ENCODE measurements at places on chromosomes 6 and 20. TPM values are rescaled to one million over a fixed set of nuclear protein-coding genes. Genes with fewer than 3 reads are reported as not detected.

DNA sequence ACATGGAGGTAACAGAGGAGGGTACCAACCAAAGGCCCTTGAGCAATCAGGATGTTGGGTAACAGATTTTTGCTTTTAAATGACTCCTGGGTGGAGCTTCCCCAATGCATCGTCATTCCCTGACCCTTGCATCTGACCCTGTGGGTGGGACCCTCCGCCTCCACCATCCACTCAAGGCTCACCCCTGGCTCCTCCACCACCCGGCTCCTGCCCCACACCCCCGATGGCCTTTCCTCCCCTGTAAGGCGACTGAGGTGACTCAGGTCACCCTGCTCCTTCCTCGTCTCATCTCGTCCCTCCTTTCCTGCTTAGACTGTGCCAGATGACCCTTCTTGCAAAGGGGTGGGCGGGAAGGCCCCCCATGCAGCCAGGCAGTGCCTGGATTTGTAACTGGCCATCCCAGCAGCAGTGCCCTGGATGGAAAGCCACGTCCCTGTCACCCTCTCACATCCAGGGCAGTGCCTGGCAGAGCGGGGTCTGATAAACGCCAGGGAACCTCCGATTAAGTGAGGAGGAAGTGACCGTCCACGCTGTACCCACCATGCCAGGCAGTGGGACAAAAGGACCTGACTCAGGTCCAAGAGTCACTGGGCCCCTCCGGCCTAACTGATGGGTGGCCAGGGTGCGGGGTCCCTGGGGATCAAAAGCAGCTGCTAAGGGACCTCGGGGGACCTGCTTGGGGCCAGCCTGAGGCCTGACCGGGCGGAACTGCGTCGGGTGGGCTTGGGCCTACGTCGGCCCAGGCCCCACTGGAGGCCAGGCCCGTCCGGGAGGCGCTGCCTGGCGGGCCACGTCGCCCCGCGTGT lies 624 bp upstream of the NPEPL1 start:
- no peak for DNase-seq

GRCh38 chr6:43402820-43403219 lies 24.5 kb upstream of the ABCC10 start:
- DNase-seq = no peak

- no peak for DNase-seq
Observed at GRCh38 chr20:49411221-49411925, 71.1 kb downstream of the KCNB1 start.

PPP1R16B gene
- not detected for total RNA-seq

- peak; percentile 38 for DNase-seq
Observed at GRCh38 chr20:13995086-13995665, at the start of gene MACROD2. MACROD2 (plus strand) TSS chr20:13995516.

DNA sequence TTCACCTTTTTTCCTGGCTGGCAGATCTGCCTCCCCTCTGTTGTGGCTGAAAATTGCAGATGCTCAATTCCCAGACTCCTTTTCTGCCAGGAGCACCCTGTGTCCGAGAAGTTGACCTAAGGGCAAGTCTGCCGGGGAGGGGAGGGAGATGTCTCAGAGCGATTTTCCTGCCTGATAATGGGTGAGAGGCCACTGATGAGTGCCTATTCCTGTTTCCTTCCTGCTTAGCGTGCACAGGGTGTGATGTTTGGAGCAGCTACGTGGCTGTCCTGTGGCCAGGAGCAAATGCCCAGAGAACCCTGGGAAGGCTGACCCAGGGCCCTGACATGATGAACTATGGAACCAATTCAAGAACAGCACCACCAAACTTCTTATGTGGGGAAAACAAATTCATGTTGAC lies 22.5 kb downstream of the SOX4 start:
- no peak for DNase-seq

Measured in epithelial cell of proximal tubule (primary cell).